ENCODE measurements at places on chromosomes 12 and 14.

DNA sequence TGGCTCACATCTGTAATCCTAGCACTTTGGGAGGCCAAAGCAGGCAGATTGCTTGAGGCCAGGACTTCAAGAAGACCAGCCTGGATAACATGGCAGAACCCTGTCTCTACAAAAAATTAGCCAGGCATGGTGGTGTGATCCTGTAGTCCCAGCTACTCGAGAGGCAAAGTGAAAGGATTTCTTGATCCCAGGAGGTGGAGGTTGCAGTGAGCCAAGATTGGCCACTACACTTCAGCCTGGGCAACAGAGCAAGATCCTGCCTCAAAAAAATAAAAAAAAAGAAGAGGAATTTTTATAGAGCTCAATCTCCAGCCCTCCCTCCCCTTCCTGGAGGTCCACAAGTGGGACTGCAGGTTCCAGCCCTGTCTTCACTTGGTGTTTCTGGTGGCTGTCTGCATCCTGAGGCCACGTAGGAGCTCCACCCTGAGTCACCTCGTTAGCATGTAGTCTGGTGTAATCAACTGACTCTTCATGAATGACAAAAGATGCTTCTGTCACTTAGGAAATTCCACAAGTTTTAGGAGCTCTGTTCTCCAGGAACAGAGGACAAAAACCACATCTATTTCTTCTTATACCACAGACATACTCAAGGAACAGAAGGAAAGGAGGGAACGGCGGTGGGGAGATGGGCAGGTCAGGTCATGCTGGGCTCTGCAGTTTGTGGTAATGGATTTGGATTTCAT is 16.2 kb downstream of the CCDC62 start:
- no peak for DNase-seq

DNA sequence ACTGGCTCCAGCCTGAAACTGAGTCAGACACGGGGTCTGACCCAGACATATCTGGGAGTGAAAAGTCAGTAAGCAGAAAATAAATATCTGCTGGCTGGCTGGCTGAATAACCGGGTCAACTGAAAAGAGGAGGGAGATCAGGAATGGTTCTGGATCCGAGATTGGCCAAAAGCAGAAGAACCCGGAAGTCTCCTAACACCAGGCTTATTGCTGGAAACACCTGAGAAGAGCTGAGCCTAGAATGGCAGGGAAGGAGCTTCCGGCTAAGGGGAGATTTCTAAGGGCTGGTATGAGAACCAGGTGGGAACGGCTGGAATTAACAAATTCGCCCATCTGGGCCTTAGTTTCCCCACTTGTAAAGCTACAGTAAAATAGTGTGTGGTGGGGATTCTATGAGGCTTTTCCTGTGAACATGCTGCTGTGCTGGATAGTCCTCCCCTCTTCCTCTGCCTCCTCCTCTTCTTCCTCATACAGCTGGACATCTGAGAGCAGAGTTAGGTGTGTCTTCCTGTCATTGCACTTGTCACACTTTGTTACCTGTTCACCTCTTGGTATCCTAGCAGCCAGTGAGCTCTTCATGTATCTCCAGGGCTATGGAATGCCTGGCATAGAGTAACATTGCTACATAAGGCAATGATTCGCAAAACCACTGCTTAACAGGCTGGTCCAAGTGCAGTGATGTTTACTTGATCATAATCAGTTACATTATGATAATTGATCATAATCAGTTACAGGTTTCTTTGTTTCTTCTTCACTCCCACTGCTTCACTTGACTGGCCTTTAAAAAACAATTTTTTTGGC is 2.0 kb upstream of the SHMT2 start:
- DNase-seq, result no peak

DNA sequence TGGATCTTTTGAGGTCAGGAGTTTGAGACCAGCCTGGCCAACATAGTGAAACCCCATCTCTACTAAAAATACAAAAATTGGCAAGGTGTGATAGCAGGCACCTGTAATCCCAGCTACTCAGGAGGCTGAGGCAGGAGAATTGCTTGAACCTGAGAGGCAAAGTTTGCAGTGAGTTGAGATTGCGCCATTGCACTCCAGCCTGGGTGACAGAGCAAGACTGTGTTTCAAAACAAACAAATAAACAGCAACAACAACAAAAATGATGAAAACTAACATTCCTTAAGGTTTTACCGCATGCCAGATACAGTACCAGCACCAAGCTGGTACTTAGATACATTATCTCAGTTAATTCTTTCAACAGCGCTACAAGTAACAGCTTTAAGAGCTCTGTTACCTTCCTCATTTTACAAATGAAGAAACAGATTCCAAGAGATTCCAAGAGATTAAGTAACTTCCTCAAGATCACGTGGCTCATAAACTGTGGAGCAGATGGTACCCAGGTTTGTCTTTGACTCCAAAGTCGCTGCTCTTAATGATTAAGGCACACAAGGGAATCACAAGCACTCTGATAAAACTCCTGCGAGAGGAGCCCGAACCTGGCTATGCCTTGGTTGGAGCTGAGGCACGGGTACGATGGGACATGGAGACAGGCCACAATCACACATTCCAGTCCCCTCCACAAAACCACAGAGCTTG is 17.7 kb upstream of the PLEK2 start:
- no peak for DNase-seq

GRCh38 chr14:100899884-100900771 is 3.4 kb downstream of the RTL1 start:
- no peak for DNase-seq

DNA sequence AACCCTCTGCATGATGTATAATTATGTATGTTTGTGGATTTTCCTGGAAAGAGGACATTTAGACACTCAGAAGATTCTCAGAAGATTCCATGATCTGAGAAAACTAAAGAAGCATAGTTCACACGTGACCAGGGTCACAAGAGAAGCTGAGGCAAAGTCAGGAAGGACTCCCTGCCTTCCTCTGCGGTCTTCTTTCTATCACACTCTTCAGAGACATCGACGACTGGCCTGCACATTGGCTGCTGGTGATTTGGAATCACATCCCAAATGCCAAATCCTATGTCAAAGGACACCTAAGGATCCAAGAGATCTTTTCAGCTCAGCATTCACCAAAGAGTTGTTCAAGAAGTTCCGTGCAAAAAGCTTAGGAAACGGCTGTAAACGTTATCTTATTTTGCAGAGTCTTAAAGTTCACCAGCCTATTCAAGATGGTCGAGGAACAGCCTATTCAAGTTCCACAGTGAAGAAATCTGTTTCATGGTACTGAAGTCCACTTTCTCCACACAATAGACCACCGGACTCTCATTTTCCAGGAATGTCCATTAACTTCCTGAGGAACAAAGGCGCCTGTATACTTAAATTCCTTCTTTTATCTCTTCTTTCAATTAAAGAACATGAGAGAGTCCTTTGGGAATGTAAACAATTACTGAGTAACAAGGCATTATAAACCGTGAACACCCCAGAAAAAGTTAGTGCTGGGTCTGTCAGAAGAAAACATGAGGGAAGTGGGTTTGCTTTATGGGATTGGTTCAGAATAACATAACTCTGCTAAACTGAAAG is 42.1 kb downstream of the IGF1 start:
- DNase-seq, result no peak

DNA sequence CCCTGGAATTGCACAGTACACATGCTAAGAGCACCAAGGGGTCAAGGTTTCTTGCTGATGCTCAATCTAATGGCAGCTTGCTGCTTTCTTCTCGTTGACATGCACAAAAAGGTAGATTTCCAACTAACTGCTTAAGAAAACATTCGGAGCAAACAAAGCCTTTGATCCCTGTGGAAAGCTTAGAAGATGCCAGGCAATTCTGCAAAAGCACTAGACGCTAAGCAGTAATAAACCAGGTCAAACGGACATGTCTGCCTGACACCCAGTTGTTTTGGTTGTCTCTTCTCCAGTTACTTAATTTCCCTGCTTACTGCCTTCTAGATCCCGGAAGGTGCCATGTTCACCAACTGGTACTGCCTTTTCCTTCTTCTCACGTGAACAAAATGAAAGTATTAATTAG is 100.5 kb upstream of the TMCC3 start:
- DNase-seq, result no peak

DNA sequence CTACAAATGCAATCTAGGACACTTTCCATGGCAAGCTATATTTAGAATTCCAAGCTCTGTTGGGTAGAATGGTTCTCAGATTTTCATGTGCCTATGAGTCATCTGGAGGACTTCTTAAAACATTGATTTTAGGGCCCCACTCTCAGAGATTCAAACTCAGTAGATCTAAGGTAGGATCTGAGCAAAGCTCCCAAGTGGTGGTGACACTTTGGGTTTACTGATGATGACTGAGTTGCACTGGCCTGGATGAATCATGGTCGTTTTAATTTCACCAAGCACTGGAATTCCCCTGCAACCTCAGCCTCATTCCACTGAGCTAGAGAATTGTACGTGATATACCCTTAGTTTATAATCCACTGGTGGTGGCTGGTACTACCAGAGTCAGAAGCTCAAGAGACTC is 86.5 kb downstream of the PPM1H start:
- DNase-seq, result no peak

DNA sequence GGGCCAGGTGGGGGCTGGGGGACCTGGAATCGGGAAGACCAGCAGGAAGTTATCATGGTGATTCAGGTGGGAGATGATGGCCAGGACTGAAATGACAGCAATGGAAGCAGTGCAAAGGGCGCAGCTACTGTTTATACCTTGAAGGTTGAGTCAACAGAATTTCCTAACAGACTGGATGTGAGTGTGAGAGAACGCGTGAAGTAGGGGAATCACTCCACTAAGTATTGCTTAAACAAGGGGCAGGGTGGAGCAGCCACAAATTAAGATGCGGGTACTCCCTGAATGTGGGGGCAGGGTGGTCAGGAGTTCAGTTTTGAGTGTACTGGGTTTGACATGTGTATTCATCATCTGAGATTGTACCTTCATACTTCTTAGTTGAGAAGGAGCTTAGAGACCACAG is 45.1 kb downstream of the MYF5 start:
- no peak for DNase-seq

DNA sequence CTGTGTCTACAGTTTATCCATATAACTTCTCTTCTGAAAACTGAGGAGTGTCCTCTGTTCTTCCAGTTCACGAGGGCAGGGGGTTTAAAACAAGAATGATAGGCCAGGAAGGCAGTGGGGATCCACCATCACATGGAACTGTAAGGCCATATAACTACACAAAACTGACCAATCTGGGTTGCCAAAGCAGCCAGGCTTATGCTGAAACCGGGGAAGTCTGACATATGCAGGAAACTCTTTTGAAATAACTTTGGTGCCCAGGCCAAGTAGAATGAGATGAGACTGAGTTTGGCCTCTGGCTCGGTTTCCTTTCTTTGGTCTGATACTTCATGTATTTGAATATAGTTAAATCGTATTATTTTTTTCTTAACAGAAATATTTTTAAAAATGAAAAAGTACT is 18.0 kb upstream of the ATF1 start:
- DNase-seq, result no peak

DNA sequence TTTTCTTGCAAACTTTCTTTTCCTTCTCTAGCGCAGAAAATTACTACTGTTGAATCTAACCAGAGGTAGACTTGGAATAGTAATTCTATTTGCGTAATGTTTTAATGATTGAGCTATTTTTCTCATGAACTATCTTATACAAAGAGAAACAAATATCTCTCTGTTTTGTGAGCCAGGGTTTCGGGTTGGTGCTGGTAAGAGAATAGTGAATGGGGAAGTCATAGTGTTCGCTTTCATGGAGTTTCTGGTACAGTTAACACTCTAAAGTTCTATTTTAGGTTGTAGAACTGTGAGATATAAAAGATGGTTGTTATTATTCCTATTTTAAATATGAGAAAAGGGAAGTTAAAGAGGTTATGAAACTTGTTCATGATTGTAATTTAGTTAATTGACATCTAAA is 6.6 kb downstream of the CLEC1B start:
- no peak for DNase-seq

GRCh38 chr12:21169878-21170472 is 39.0 kb downstream of the SLCO1B1 start:
- no peak for DNase-seq

DNA sequence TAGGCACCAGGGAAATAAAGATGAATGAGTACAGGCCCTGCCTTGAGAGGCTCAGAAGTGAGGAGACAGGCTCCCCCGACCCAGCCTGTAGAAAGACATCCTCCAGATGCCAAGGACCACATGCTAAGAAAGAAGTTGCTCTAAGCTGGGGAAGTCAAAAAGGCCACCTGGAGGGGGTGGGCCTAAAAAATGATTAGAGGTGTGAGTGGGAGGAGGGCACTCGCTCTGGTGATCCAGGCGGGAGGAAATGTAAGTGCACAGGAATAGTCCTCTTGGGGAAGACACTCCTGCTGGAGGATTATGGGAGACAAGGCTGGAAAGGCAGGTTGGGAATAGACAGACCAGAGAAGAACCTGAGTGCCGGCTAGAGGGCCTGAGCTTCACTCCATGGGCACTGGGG is 32.2 kb downstream of the SMUG1 start:
- no peak for DNase-seq

- DNase-seq, result no peak
Observed at GRCh38 chr14:64217308-64217707, 76.9 kb downstream of the ESR2 start.

GRCh38 chr12:7751394-7751793 is 4.2 kb upstream of the CLEC4C start:
- DNase-seq, result no peak

DNA sequence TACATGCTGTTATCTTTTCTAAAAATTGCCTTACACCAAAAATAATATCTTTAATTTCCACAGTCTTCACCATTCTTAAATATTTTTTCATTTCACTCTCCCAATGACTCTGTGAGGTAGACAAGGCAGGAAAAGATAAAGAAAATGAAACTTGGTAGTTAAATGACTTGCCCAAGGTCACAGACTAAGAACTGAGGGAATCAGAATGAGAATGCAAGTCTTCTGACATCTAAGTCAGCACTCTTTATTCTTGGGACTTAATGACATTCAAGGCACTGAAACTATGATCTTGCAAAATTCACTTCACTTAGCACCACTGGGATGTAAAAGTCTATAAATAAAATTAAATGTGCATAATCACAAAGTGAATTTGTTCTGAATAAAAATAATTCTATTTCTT is 104.5 kb downstream of the SLC2A13 start:
- DNase-seq, result no peak

DNA sequence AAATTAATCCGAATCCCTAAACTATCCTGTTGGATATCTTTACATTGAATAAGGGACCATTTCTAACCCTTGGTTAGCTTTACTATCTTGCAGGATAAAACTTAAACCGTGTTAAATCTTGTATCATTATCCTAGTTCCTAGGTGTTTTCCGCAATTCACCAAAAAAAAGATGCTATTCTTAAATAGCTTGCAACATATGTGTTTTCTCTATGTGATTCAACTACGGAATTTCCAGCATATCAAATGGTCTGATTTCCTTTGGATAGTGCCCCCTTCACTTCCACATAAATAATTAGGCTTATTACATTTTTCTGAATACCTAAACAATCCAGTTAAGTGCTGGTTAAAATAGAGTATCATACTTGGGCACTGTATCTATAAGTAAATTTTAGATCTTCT is 130.3 kb downstream of the ITPR2 start:
- DNase-seq, result no peak

- no peak for DNase-seq
Observed at GRCh38 chr12:33703221-33703620, 263.6 kb upstream of the SYT10 start.

DNA sequence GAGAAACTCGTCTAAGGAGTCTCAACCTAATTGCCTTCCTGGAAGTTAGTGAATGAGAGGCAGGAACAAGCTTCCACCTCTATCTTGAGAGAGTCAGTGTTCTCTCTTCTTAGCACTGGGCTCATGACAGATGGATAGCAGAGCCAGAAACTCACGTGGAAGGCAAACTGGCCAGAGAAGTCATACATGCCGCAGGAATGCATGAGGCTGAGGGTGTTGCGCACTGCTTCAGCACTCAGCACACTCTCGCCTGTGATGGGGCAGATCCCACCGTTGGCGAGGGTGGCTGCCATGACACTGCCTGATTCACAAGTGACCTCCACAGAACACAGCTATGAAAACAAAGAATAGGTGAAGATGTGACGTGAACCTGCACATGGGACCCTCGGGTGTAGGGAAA is 6.0 kb downstream of the SPRYD4 start:
- no peak for DNase-seq

Data from CD8-positive, alpha-beta memory T cell (primary cell).